ENCODE measurements at places on chromosomes 1 and 21. TPM values are rescaled to one million over a fixed set of nuclear protein-coding genes. Genes with fewer than 3 reads are reported as not detected.

Gene KCNQ4
- not detected for total RNA-seq

- no peaks in the 10 kb centered on the region for H3K27me3 ChIP-seq
- H3K27ac ChIP-seq, result no peak overlapping the region
- peaks cover 4% of the 10 kb centered on the region for H3K36me3 ChIP-seq
- H3K4me3 ChIP-seq, result no peak overlapping the region
Observed at GRCh38 chr21:37455504-37455911, 88.9 kb downstream of the DYRK1A start.

Gene NES
- total RNA-seq, result 16.6 TPM

DNA sequence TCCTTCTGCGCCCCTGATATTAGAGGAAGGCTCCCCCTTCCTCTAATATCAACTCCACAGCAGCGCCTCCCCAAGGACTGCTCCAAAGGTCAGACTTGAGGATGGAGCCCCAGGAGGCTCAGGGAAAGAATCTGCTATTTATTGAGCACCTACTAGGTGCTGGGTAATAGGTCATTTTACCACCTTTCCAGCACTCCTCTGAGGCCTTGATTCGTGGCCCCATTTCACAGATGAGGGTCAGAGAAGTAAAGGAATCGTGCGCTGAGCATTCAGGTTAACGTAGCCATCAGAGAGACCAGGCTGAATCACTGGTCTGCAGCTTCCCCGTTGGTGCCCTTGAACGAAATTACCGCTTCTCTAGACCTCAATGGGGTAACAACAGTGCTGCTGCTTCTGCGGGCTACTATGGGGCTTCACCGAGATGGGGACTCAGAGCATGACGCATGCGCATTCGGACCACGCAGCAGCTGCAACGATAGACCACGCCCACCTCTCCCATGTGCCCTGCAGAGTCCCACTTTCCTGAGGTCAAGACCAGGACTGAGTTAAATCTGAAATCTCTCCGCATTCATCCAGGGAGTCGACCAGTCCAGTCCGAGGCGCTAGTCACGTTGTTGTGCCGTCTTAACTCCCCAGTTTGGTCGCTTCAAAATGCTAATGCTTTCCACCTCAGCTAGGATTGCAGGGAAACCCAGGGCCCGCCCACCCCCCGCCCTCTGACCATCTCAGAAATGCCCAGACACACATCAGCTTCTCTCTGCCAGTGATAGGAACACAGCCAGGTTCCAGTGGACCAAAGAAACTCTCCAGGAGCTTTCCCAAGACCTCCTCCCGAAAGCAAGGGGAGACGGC, 12.9 kb downstream of the CAMK2N1 start:
- no peaks in the 10 kb centered on the region for H3K36me3 ChIP-seq
- peaks cover 63% of the 10 kb centered on the region for H3K4me1 ChIP-seq
- no peak overlapping the region for H3K4me3 ChIP-seq
- 0 out of 3 replicates have a peak, but pooled peaks cover 4% of the 10 kb centered on the region for H3K27me3 ChIP-seq
- DNase-seq, result no peak

Gene LAD1
- 41.2 TPM for total RNA-seq

DNA sequence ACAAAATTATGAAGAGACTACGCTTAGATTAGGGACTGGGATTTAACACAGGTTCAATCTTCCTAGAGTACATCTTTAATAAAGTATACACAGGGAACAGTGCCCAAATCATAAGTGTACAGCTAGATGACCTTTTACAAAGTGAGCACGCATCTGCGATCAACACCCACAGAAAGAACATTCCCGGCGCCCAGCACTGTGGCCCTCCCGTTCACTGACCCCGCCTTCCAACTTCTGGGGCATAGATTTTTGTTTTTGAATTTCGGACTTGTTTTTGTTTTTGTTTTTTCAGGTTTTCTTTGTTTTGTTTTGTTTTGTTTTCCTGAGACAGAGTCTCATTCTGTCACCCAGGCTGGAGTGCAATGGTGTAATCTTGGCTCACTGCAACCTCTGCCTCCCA, 30.6 kb upstream of the COX20 start:
- no peaks in the 10 kb centered on the region for H3K36me3 ChIP-seq
- no peak overlapping the region for H3K4me3 ChIP-seq
- DNase-seq, result no peak
- H3K27ac ChIP-seq, result no peak overlapping the region
- no peaks in the 10 kb centered on the region for H3K27me3 ChIP-seq

DNA sequence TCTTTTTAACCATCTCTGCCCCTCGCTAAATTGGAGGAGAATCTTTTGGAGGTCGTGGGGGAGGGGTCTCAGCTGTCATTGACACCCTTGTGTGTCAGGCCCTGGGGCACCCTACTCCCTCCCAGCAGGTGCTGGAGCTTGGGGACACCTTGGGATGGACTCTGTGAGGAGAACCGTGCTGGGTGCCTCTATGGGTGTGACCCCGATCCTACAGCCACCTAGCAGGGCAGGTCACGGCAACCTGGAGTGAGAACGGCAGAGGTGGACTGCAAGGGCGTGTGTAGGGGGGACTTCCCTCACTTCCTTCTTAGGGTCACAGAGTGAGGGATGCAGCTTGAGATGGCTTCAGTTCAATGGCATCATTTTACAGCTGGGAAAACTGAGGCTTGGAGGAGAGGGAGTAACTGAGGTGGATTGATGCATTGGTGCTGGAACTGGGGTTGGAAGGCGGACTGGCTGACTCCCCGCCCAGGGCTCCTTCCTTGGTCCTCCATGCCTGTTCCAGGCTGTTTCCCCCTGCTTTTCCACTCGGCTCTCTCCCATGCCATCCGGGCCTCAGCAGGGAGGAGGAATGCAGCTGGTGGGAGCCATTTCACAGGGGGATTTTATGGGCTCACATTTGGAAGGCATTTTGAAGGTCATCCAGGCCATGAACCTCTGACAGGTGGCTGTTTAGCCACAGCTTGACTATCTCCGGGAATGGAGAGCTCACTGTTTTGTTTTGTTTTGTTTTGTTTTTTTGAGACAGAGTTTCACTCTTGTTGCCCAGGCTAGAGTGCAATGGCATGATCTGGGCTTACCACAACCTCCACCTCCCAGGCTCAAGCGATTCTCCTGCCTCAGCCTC, 18.8 kb upstream of the ARHGEF10L start:
- H3K27me3 ChIP-seq, result peaks cover 3% of the 10 kb centered on the region
- peaks cover 20% of the 10 kb centered on the region for H3K4me1 ChIP-seq
- no peak overlapping the region for H3K27ac ChIP-seq
- H3K4me3 ChIP-seq, result no peak overlapping the region

Gene SERPINC1
- total RNA-seq, result 205 TPM

- no peaks in the 10 kb centered on the region for H3K27me3 ChIP-seq
- peaks cover 25% of the 10 kb centered on the region for H3K4me1 ChIP-seq
Observed at GRCh38 chr1:205601205-205601604, 30.6 kb downstream of the ELK4 start.

GRCh38 chr1:27342778-27343638, 1.2 kb downstream of the SYTL1 start:
- peak overlapping the region; percentile 84 for H3K4me3 ChIP-seq
- peaks cover 20% of the 10 kb centered on the region for H3K4me1 ChIP-seq

DNA sequence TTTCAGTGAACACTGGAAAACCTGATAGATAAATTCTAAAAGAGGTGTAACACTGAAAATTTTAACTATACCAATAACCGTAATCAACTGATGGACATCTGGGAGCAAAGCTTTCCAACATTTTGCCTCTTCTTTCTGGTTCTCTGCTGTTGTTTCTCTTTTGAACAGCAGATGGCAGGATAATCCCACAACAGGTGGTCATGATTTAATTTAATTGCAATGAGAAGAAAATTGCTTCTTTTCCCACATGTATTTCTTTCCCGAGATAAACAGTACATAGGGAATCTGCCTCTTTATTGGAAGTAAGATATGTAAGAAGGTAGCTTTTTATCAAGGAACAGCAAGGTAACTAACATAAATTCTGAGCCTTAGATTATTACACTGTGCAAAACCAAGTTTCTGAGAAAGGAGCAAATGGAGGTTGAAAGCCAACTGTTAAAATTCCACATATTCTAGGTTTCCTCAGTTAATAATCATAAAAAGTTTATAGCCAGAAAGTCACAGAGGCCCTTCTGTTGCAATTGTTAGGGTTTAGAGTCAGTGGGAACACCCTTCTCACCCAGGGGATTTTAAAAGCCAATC, 72.9 kb downstream of the RPS6KA1 start:
- H3K4me3 ChIP-seq, result no peak overlapping the region
- H3K4me1 ChIP-seq, result 0 out of 2 replicates have a peak, but pooled peaks cover 7% of the 10 kb centered on the region
- H3K27me3 ChIP-seq, result peaks cover 7% of the 10 kb centered on the region
- H3K27ac ChIP-seq, result no peak overlapping the region
- DNase-seq, result peak; percentile 52
- no peaks in the 10 kb centered on the region for H3K36me3 ChIP-seq

DNA sequence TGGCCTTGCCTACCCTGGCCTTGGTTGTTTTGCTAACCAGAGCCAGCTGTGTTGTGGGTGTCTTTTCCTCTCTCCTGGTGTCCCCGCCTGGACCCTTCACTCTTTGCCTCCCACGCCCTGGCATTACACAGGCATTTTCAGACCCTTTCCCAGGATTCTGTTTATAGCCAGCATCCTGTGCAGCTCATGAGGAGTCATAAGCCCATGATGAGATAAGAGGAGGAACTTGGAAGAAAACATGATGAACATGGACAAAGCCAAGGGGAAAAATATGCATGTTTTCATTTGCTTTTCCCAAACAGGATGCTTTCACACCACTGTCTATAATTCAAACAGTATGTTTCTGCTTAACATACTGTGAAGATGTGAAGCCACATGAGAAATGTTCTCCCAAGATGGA, 18.7 kb upstream of the WARS2 start:
- no peaks in the 10 kb centered on the region for H3K27me3 ChIP-seq
- H3K4me1 ChIP-seq, result no peaks in the 10 kb centered on the region
- no peak for DNase-seq
- H3K4me3 ChIP-seq, result no peak overlapping the region
- H3K36me3 ChIP-seq, result peaks cover 6% of the 10 kb centered on the region
- H3K27ac ChIP-seq, result no peak overlapping the region

Gene PRKCZ
- 34.7 TPM for total RNA-seq

- H3K4me3 ChIP-seq, result no peak overlapping the region
- H3K27me3 ChIP-seq, result no peaks in the 10 kb centered on the region
- H3K36me3 ChIP-seq, result peaks cover 25% of the 10 kb centered on the region
Observed at GRCh38 chr1:45617618-45618017, 6.2 kb downstream of the CCDC17 start.

Gene KRTAP10-6
- not detected for total RNA-seq

Gene CCDC185
- total RNA-seq, result not detected

GRCh38 chr1:213997038-213997771, 9.4 kb downstream of the PROX1 start:
- DNase-seq, result no peak
- no peaks in the 10 kb centered on the region for H3K27me3 ChIP-seq
- no peak overlapping the region for H3K4me3 ChIP-seq
- peaks cover 15% of the 10 kb centered on the region for H3K36me3 ChIP-seq
- peaks cover 84% of the 10 kb centered on the region for H3K4me1 ChIP-seq

GRCh38 chr1:203287109-203287893, 18.0 kb upstream of the BTG2 start:
- H3K4me1 ChIP-seq, result peaks cover 46% of the 10 kb centered on the region
- H3K4me3 ChIP-seq, result no peak overlapping the region
- DNase-seq, result no peak
- H3K27me3 ChIP-seq, result no peaks in the 10 kb centered on the region
- no peaks in the 10 kb centered on the region for H3K36me3 ChIP-seq

All from HepG2 (cell line).